T-helper 2 cell (primary cell): ENCODE measurements at places on chromosomes 12 and 14.

GRCh38 chr14:104738375-104739019 lies 14.4 kb upstream of the SIVA1 start:
- DNase-seq = no peak

DNA sequence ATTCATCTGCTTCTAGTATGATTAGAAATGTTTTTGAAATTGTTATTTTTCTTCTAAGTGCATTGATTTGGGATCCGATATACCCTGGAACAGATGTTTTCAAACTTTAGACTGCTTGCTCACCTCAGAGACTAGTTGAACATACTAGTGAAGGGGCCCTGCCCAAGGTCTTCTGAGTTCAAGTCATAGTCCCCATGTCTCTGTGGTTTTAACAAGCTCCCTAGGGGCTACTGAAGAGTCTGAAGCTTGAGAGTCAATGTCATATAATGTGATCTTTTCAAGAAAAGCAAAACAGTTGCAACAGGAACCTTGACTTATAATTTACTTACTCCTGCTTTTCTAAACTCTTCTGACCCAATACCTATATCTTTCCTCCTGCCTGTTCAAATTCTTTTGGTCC lies 7.5 kb upstream of the UBE2N start:
- DNase-seq = no peak

- no peak for DNase-seq
Observed at GRCh38 chr12:118840878-118841277, 140.5 kb upstream of the SRRM4 start.

DNA sequence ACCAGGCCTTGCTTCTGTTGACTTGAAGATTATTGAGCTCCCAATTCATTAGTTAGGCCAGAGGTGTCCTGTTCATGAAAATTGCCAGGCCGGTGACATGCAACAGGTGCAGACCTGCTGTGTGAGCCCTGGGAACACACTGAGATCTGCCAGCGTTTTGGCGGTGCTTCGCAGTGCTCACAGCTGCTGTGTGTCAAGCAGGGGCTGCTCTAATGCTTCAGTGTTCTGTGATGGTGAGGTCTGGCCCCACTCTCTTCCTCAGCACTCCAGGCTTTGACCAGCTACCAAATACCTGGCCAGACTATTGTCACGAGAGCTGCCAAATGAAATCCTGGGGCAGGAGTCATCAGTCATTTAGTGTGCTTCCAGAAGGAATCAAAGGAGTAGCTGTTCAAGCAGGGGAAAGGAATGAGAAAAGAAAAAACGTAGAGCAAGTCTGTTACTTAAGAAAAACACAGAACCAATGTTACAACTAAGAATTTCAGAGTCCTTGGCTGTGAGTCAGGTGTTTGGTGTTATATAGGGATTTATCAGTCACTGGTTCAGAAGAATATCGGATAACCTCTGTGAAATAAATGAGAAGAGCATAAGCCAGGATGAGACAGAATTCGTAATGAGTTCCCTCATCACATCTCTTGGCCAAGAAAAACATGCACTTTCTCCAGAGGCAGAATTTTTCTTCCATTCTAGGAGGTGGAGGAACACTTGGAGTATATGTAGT lies 150.8 kb downstream of the FBXL14 start:
- DNase-seq = no peak

GRCh38 chr12:57581802-57582201 lies 9.2 kb upstream of the PIP4K2C start:
- no peak for DNase-seq

DNA sequence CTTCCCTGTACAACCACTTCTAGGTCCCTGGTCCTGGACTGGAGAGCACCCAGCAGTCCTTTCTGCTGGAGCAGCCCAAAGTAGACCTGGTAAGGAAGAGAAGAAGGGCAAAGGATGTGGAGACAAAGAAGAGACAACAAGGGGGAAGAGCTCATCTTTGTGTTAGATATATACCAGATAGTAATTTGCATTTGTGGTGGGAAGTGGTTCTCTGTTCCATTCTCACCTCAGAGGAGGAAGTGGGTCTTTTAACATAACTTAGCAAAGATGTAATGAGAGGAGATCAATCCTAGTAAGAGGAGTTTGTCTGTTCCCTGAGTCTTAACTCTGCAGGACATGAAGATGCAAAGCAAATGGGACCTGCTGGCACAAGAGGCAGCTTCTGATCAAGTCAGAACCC lies 8.0 kb downstream of the CCDC198 start:
- DNase-seq = no peak
